Pancreas (tissue), 10 donors: ENCODE measurements at places on chromosomes 5 and 9.

- no peaks in the 10 kb centered on the region for H3K36me3 ChIP-seq
- DNase-seq, result no peak
- H3K27me3 ChIP-seq, result no peaks in the 10 kb centered on the region
- no peak overlapping the region for H3K4me3 ChIP-seq
- H3K27ac ChIP-seq, result no peak overlapping the region
Measured at GRCh38 chr9:121675969-121676822, 24.8 kb downstream of the DAB2IP start.

GRCh38 chr9:4503103-4503502 is 12.8 kb downstream of the SLC1A1 start:
- no peak overlapping the region for H3K4me3 ChIP-seq
- DNase-seq, result no peak
- H3K27me3 ChIP-seq, result no peaks in the 10 kb centered on the region
- H3K36me3 ChIP-seq, result no peaks in the 10 kb centered on the region
- no peak overlapping the region for H3K27ac ChIP-seq

- no peak for DNase-seq
- no peak overlapping the region for H3K4me3 ChIP-seq
- H3K36me3 ChIP-seq, result peaks cover 54% of the 10 kb centered on the region
- no peaks in the 10 kb centered on the region for H3K4me1 ChIP-seq
Measured at GRCh38 chr9:129878291-129878690, 43.0 kb downstream of the USP20 start.

GRCh38 chr5:145479857-145480256 is 355.3 kb downstream of the PRELID2 start:
- no peak for DNase-seq
- no peak overlapping the region for H3K4me3 ChIP-seq
- no peaks in the 10 kb centered on the region for H3K36me3 ChIP-seq
